IMR-90 (cell line): ENCODE measurements at places on chromosomes 6 and 20.

DNA sequence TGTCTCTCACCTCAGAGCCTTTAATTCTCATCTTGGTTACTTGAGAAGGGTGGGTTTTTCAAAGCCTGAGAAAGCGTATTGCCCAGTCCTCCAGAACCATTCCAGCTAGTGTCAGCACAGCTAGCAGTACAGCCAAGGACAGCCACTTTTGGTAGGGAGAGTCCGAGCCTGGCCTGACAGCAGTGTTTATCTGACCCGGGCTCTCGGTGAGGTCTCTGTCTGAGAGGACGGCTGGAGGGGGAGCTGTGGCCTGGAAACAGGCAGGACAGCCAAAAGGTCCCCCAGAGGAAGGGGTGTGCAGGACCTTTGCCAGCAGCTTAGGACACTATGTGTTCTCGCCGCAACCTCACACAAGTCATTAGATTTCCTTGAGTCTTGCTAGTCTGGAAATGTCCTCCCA lies 38.8 kb downstream of the LYRM2 start:
- no peak for DNase-seq

GRCh38 chr6:109406196-109406595 lies 23.9 kb upstream of the CD164 start:
- peak; percentile 63 for DNase-seq

GRCh38 chr6:137256350-137257103 lies 37.3 kb upstream of the IFNGR1 start:
- no peak for DNase-seq

GRCh38 chr6:149628875-149629510 lies 19.5 kb downstream of the KATNA1 start:
- DNase-seq: no peak

DNA sequence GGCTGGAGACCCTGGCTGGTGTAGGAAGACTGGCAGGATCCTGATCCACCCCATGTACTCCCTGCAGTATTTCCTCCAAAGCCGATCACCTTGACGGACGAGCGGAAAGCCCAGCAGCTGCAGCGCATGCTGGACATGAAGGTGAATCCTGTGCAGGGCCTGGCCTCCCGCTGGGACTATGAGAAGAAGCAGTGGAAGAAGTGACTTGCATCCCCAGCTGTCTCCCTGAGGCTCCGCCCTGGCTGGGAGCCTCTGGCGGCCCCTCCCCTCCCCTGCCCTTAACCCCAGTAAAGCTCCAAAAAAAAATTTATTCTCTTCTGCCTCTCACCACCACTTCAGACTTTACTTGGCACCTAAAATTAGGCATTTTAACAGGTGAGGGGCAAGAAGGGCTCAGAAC lies 7.0 kb downstream of the COX4I2 start:
- DNase-seq: no peak

- no peak for DNase-seq
Measured at GRCh38 chr6:42973926-42974325, 5.1 kb downstream of the PEX6 start.

DNA sequence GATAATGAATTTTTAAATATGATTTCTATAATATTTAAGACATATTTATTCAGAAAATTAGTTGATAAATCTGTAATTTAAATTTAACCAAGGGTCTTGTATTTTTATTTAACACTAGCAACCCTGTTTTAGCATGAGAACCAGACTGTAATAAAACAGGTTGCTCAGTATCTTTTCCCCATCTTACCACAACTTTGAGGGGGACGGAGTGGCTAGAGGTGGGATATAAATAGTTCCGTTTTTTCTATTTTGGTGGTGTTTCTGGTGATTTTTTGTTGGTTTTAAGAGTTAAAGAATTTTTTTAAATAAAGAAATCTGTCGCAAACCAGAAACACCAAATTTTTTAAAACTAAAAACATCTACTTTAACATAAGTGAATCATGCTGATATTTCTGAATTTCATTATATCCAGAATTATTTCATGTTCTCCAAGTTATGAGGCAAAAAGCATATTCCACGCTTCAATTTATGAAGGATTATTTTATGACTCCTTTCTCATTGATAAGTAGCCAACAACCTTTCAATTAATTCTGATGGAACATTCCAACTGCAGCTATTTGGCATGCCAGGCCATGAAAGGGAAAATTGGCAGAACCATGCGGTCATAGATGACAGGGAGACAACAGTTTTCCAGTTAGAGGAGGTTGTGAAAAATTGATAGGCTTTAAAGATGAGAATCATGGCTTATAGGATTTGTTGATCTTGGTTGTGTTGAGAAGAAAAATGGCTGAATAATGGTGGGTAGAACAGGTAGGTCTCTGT lies 151.9 kb upstream of the CARMIL1 start:
- no peak for DNase-seq

- DNase-seq: peak; percentile 15
Measured at GRCh38 chr6:10510592-10511367, 10.4 kb upstream of the GCNT2 start.

- peak; percentile 24 for DNase-seq
Measured at GRCh38 chr6:146984251-146984924, 219.8 kb upstream of the STXBP5 start.

DNA sequence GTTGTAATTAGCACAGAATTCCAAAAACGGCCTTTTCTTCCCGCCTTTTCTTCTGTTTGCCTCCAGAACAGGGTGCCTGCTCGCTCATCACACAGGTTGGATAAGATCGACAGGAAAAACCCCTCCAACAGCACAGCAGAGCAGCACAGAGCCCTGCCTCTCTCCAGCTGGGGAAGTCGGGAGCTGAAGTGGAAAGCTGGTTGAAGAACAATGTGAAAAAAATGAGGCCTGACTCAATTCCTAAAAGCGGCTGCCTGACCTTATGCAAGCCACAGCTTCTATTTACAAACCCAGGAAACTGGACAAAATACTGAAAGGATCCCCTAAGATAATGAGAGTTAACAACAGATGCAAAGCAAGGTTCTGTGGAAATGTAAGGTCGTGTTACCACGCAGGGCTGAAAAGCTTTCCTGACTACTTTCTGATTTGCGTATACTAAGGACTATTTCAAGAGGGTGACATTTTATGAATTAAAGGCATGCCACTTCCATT lies 116.9 kb downstream of the TTLL2 start:
- no peak for DNase-seq

DNA sequence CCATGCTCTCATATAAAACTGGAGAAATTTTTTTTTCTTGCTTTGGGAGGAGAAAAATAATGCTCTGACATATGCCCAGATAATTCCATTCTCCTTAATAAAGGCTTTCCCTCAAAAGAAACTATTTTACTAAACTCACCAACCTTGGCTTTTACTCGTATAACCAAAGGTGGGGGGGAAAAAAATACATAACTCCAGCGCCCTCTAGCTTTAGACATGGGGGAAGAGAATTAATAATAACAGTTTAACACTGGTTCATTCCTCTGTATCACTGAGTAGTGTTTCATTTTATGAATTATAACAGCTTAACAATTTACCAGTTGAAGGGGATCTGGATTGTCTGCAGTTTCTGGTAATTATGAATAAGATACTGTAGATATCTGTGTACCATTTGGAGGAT lies 1226.1 kb downstream of the GRIK2 start:
- peak; percentile 1 for DNase-seq

DNA sequence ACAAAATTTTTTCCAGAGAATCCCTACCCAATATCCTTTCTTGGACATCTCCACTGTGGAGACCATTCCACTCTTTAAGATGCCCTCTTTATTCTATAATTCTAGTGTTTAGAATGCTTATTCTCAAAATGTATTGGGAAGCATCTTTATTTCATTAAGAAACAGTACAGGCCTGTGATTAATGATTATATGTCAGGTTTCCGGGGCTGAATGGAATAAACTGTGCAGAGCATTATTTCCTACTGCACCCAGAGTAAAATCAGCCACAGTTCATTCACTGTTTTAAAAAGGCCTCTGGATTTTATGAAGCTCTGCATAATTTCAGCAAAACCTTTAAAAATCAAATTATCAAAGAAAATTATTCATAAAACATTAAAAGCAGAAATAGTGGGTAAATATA lies 42.6 kb downstream of the DSE start:
- DNase-seq: no peak

DNA sequence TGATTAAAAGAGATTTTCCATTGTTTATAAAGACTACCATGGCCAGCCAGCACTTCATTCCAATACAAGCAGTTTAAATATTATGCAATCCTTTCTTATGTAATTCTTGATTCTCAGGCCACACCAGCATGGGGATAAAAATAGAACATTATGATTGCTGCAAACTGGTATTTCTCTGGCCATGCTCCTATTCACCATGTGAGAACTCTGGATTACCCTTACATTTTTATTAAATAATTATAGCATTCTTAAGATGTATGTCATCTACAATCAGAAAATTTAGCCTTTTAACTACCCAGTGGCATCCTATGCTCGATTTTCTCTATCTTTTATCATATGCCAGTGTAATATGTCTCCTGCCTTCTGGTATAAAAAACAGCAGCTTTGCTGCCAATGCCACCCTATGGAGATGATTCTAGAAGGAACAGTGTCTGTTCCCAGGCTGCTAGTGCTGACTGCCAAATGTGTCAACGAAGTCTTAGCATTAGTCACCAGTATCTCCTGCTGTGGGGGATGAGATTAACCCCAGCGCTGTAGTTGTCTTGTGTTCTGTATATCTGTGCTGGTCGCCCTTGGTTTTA lies 501.4 kb downstream of the BCKDHB start:
- peak; percentile 92 for DNase-seq

DNA sequence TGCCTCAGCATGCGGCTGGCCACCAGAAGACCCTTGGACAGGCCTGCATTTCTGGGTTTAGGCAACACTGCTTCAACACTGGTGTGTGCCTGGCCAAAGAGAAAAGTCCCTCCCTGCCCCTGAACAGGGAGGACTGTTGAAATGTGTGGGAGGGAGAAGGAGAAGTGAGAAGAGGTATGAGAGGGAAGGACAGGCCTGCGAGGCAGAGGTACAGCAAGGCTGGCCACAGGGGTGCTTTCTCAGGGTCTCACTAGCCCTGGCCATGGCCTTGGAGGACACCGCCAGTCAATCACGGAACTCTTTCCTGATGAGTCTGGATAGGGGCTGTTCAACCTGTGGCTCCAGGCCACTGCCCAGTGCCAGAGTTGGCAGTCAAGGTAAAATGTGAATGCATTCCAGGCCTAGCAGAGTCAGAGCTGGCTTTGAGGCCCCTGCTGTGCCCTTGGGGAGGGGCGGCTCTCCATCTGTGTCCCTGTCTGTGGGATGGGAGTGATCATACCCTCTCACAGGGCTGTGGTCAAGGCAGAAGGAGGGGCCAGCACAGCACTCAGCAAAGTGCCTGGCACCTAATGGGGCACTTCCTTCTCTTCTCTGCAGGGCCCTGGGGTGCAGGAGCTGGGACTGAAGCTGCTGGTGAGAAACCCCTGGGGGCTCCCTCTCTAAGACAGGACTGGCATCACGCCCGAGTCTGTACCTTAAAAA lies 43.2 kb upstream of the CDH22 start:
- no peak for DNase-seq
